ENCODE measurements at places on chromosomes 6 and 20.
A peak's percentile ranks its signal among the peaks of the same experiment; 100 is the strongest.

- DNase-seq, result peak; percentile 84
Measured at GRCh38 chr20:63520934-63521601, 503 bp downstream of the PPDPF start.

DNA sequence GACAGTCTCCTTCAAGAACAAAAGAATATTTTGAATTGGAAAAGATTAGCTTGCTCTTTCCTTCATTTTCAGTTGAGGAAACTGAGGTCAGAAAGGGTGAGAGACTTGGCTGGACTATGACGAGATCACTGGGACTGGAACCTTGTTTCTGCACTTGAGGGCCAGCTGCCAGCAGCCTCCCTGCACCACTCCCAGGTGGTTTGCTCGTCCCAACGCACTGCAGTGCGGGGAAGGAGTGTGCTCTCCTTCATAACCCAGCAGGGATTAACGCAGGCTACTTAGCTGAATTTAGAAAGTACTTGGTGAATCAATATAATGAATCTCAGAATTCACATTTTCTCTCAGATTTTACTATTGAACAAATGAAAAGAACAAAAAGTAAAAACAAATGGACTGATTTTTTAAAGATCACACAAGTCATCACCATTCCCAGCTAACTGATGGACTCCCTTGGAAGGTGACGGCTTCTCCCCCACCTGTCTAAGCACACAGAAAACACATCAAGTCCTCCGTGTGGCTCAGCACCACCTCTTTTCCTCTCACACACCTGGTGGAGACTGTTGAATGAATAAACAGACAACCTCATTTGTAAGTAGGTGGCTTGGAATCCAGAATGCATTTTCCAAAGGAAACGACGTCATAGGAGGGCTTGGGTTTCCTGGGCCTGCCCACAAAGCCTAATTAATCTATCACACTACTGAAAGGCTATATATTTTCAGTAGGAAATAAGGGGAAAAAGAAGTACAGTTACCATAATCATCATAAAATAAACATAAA lies 121.0 kb downstream of the QRSL1 start:
- no peak for DNase-seq

DNA sequence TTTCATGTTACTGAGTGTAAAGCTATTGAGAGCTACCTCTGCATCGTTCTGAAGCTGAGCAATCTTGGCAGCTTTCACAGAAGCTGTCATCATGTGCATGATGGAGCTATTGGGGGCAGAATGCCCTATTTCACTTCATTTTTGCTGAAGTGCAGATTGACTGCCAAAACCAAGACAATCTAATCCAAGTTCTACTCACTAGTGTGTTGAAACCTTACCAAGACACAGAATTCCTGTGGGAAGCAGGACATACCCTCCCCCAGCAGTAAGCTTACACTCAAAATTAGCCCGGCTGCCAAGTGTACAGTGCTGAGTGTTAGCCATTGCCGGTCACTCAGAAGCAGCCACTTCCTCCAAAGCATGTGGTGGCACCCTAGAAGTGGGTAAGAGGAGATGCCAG lies 177.3 kb upstream of the TENT5A start:
- peak; percentile 22 for DNase-seq

DNA sequence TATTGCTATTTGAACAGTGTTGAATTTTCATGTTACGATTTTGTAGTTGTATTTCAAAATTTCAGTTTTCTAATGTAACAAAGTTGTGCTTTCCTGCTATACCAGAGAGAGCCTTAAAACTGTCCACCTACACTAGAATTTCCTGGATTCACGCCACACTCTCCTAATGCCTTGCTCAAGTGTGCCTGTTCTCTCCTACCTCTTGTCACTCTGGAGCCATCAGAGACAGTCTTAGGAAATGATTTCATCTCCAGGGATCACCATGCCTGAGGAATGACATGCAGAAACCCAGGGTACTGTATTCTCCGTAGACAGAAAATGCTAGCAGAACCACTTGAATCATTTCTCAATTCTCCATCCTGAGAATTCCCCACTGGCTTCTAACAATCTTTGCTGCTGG lies 667.6 kb downstream of the KIF16B start:
- no peak for DNase-seq

DNA sequence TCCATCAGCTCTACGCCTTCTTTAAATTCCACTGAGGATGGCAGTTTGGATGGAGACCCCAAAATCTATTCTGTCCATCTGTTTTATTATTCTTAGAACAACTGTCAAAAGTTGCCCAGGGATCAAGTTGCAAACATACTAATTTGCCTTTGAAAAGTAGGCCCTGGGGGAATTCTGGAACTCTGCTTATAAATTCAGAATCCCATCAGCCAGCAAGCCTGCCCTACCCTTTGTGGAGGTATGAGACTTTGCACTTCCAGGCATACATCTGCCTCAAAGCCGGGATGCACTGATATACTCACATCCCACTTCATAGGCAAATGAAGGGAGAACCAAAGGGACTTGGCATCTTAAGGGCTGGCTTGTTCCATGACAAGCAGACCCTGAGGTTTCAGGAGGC lies 93.6 kb downstream of the INSM1 start:
- DNase-seq, result no peak

DNA sequence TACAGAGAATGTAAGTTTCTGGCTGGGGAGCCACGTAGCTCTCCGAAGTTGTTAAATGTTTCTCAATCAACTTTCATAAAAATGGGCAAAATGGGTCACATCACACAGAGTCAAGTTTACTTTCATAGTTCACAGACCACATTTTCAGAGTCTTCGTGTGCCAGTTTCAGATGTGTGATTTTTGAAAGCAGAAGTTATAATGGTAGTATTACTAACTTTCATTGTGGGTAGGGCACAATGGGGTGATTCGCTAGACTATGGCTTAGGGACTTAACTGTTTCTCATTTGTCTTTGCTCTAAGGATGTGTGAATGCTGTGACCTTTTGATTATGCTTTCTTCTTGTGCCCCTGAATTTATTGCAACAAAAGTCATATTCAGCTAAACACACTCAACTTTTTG lies 109.0 kb upstream of the SUPT3H start:
- DNase-seq, result no peak

- no peak for DNase-seq
Measured at GRCh38 chr20:48816282-48817205, 11.3 kb downstream of the PREX1 start.

- no peak for DNase-seq
Measured at GRCh38 chr20:21507400-21508229, 6.2 kb downstream of the NKX2-2 start.

GRCh38 chr6:144063246-144063743 lies 32.1 kb downstream of the SF3B5 start:
- no peak for DNase-seq

DNA sequence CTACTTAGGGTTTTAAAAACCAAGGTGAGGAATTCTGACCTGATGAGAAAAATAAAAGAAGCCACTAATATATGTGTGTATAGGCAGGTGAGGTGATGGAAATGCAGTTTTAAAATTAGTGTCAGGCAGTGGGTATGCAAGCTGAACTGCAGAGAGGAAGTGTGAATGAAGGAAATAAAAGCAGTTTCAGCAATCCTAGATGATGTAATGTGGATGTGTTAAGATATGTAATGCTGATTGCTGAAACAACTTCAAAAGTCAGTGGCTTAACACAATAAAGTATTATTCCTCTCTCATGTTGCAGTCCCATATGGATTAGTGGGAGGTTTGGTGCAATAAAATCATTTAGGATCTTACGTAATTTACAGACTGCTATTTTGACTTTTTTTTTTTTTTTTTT lies 119.9 kb upstream of the ASCC3 start:
- DNase-seq, result no peak

DNA sequence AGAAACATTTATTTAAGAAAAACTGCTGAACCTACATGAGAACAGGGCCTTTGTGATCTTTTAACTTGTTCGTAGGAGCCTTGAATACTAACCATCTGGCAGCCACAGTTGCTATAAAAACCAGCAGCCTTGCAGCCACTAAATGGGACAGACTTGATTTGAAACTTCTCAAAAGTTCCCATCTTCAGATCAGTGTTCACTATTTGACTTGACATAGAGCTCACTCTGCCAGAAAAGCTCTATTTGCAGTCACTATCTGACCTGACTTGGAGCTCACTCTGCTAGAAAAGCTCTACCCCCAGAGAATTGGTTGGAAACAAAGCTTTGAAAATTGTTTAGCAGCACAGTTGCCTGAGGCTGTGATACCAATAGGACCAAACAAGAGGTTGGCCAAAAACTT lies 119.3 kb upstream of the F13A1 start:
- no peak for DNase-seq

DNA sequence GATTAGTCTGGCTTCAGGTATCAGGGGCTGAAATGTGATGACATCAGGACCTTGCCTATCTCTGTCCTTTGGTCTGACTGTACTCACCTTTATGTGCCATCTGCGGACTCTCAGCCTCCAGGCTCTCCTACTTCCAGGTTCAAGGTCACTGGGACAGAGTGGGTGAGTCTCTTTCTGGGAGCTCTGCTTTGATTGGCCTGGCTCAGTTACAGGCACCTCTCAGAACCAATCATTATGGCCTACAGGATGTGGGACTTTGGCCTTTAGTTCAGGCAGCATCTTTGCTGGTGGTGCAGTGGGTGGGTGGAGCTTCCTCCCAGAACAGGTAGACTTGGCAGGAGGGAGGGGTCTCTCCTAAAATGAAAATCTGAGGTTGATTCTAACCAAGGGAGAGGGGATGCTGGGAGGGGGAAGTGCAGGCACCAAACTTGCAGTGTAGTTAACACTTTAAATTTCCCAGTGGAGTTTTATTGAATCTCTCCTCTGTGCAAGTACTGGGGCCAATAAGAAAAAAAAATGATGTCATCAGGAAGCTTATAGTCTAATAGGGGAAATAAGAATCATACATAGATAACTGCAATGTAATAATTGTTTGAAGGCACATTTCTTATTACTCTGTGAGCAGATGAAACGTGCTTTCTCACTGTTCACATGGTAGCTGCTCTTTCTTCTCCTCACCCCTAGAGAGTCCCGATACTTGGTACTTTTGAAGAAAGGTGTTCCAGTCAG lies 53.4 kb downstream of the SLC24A3 start:
- DNase-seq, result no peak

- DNase-seq, result no peak
Measured at GRCh38 chr6:47066418-47066817, 24.3 kb upstream of the ADGRF1 start.

DNA sequence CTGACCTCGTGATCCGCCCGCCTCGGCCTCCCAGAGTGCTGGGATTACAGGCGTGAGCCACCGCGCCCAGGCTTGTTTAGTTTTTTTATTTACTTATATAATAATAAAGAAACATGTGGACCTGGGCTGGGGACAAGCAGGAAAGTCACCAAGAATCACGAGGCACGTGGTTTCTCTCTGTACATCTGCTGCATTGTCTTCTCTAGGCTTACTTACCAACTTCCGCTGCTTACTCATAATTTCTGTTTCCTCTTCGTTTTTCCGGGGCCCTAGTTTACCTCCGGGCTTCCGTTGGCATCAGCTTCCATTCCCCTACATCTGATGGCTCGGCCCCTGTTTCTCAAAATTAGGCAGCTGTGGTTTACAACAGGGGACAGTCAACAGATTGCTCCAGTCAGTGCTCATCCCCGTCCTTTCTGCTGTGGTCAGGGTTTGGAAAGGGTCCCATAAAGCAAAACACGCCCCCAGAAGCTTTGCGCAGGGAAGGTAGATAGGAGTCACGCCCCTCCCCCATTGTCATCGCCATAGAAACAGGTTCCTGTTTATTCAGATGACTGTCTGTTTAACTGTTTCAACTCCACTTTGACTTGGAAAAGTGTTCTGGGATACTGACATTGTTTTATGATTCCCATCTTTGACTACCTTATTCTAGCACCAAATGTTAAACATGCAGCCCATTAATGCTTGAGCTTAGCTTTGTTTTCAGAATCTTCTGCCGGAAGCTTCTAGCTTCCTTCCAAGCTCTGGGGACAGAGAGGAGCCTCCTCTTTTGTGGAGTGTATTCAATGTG lies 31.9 kb upstream of the TXLNB start:
- peak; percentile 84 for DNase-seq

- DNase-seq, result peak; percentile 80
Measured at GRCh38 chr6:17280552-17281090, 540 bp upstream of the RBM24 start.

DNA sequence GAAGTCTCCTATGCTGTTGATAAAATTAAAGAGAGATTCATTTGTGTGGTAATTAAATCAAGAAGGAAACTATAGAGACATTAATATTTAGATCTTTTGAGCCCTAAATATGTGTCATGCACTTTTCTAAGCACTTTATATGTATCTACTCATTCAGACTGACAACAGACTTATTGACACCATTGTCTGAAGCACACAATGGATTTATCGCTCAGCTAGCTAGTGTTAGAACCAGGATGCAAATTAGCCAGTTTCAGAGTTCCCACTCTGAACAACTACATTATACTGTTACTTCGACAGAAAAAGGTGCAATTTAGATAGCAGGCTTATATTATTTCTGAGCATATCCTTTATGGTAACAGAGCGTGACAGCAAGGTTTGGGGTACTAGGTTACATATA lies 27.7 kb upstream of the KIAA0408 start:
- DNase-seq, result no peak

DNA sequence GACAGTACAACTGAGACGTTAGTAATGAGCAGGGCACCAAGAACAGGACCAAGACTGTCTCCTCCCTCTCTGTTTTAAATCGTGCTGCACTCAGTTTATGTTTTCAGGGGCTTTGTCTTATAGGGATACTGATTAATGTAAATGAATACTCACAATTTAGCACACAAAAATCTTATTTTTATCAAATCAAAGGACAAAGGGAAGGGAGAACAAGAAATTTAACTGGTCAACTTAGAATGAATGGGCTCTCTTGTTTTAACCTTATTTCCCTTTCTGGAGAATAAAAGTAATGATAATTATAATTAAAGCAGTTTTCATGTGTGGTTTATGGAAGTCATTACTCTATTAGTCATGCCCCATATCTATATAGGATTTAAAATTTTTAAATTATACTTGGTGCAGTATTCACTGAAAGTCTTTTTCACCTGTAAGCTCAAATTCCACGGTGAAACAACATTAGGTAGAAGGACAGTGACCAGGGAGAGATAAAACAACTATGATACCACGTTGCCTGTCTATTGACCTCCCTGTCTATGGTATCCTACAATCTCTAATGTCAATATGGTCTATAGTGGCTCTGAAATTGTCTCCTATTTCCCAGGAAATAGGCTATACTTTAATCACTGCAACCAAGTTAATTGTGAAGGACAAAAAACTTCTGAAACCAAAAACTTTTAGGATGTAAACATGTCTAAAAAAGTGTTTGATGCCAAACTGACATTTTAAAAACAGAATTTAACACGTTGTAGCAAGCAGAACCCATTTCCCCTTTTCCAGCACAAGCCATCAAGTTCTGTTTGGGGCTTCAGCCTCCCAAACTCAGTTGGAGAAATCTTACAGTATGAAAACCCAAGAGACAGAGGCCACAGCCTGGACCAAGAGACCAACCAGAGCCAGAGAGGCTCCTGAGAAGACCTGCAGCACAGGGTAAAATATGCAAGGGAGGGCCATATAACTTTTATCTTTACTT lies 15.0 kb downstream of the ELOVL5 start:
- no peak for DNase-seq

GRCh38 chr20:5705827-5706226 lies 44.4 kb upstream of the SHLD1 start:
- DNase-seq, result no peak

GRCh38 chr6:41483943-41484342 lies 62.2 kb upstream of the FOXP4 start:
- no peak for DNase-seq
